ENCODE measurements at places on chromosomes 1 and 21. TPM values are rescaled to one million over a fixed set of nuclear protein-coding genes. Genes with fewer than 3 reads are reported as not detected.

Gene MYBPHL
- total RNA-seq, result not detected

- no peak for DNase-seq
These were observed 23.7 kb downstream of the DHCR24 start for GRCh38 chr1:54863267-54863665.

- peak; percentile 94 for DNase-seq
These were observed at the start of gene SHC1 for GRCh38 chr1:154970631-154971340. SHC1 (minus strand) TSS chr1:154970747; CDS start chr1:154970526, 221 bp downstream.

Gene EDARADD
- 1.1 TPM for total RNA-seq

GRCh38 chr1:43199093-43199726, 27.1 kb downstream of the CFAP57 start:
- no peak for DNase-seq

GRCh38 chr1:107593501-107594209, 371.3 kb downstream of the VAV3 start:
- DNase-seq, result peak; percentile 7

GRCh38 chr1:42938645-42939615, 19.7 kb downstream of the SLC2A1 start:
- no peak for DNase-seq

DNA sequence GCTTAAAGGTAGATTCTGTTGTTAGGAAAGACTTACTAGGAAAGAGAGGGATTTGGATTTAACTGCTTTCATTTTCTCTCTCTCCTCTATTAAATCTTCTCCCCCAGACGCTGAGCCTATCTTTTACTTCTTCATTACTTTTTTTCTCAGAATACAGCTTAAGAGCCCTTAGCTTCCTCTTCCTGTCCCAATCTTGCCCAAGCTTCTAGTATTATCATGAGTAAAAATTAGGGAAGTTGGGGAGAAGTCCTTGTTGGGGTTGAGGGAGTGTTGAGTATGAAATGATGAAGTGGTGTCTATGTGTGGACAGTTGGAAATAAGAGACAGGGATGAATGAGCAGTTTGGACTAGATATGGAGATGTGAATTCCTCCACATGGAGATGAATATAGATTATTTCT, 35.0 kb downstream of the ACP6 start:
- DNase-seq, result no peak

Gene CHI3L2
- not detected for total RNA-seq

GRCh38 chr1:51867479-51868232, 10.9 kb downstream of the NRDC start:
- DNase-seq, result no peak

Gene MAEL
- total RNA-seq, result not detected

DNA sequence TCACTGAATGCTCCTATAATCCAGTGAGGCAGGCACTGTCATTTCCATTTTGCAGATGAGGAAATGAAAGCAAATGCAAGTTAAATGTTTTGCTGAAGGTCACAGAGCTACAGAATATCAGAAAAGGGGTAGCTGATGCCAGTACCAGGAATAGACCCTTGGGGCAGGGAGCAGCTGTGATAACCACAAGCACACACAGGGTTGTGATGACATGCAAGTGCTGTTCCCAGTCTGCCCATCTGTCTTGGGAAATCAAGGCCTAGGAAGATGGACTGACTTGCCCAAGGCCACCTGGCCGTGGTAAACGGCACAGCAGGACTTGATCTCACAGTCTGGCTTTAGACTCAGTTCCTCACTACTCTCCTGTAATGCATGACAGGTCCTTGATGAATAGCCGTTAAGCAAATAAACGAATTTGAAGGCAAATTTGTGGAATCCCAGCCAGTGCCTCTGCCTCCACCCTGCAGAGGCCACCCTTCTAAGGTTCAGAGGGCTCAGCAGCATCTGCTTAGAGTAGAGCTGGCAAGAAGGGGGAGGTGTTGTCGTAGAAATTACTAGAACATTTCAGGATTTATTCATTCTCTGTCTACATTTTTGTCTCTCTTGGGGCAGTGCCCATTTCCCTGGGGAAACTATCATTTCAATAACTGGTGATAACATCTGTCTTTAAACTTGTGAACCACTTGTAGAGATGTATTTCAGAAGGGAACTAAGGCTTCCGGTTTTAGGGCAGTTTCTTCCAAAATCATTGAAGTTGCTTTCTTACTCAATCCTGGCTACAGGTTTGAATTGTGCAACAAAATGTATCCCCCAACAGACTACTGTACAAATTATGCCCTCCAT, 53.2 kb upstream of the MRPS6 start:
- no peak for DNase-seq

GRCh38 chr1:155646307-155646706, 36.3 kb downstream of the MSTO1 start:
- no peak for DNase-seq

GRCh38 chr1:33339413-33339812, 18.5 kb upstream of the A3GALT2 start:
- DNase-seq, result no peak

Gene ZNF697
- 6.2 TPM for total RNA-seq
